ENCODE measurements at places on chromosomes 6 and 20.

- DNase-seq = no peak
These were observed 5.7 kb upstream of the TENT5A start for GRCh38 chr6:81758221-81758620.

GRCh38 chr20:18093388-18093787 is 35.7 kb upstream of the OVOL2 start:
- no peak for DNase-seq

DNA sequence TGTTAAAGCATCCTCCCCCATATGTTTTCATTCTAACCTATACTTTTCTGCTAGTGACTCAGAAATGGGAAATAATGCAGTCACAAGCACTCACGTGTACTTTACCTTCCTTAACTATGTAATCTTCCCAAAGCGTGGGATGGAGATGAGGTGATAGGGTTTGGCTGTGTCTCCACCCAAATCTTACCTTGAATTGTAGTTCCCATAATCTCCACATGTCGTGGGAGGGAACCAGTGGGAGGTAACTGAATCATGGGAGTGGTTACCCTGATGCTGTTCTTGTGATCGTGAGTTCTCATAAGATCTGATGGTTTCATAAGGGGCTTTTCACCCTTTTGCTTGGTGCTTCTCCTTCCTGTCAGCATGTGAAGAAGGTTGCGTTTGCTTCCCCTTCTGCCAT is 35.4 kb downstream of the AGPAT4 start:
- no peak for DNase-seq

DNA sequence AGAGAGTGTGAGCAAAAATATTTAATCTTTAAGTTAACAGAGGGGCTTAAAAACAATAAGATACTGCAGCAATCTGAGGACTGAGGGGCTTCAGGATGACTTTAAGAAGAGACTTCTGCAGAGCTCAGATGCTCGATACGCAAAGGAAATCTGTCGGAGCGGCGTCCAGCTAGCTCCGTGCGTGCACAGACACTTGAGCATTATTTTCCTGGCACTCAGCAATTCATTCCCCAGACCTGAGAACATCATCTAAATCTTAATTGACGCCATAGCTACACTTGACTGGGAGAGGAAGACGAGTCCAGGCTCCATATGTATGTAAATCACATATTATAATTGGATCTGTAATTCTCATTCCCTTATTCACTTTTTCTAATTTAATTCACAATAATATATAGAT is 228.2 kb downstream of the SOD2 start:
- DNase-seq = no peak

DNA sequence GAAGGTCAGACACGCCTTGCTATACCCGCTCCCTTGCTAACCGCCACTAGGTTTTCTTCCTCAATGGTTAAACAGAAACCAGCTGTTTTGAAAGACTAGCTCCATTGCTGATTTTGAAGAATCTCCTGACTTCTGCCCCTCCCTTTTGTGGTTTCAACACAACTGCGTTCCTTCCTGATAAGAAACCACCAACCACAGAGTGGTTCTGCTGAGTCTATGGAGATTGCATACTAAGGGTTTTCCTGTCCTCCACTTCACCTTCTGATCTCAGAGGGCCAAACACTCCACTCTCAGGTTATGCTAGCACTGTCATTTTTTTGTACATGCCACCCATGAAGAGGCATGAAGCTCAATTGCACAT is 207.9 kb downstream of the MYLK4 start:
- DNase-seq = peak; percentile 88

DNA sequence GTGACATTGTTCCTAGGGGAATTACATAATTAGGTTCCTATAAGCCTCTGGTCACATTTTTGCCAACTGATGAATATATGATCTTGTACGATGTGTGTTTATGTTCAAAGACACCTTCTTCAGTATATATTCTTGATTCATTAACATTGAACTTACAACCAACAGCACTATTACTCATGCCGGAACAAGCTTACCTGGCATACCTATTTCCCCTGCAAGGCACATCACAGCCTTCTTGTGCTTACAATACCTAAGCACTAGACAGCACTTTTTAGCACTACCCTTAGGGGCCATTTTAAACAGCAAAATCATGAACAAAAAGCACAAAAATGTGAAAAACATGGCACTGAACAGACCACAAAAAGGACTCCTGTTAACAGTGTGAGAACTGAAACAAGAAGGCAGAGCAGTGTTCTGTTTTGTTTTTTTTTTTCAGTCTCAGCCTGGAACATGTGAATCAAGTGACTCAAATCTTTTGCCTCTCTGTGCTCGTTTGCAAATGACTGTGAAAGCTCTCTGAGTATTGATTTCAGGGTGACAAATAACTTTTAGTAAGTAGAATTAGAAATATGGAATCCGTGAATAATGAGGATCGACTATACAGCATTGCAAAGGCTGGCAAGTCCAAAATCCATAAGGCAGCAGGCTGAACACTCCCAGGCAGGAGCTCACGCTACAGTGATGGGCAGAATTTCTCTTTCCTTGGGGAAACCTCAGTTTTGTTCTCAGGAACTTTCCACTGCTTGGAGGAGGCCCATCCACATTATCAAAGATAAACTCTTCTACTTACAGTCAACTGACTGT is 102.3 kb upstream of the TSHZ2 start:
- DNase-seq = no peak

DNA sequence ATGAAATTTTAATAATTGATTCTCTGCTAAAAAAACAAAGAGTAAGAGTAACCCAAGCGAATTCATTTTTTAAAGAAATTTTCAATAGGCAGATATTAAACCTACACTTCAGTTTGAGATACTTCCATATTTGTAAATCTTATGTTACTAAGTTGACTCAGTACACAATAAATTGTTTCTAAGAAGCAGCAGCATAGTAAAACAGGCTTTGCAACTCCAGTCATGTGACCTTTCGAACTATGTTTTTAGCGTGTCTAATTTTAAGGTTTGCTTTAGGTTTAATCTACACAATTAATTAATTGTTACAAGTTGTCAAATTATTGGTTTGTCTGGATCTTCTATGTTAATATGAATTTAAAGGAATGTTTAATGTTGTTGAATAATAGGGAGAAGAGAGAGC is 708.9 kb upstream of the CITED2 start:
- no peak for DNase-seq

- DNase-seq = no peak
These were observed 2.2 kb downstream of the ADGRF4 start for GRCh38 chr6:47700596-47700995.

GRCh38 chr20:24701668-24702067 is 232.2 kb downstream of the SYNDIG1 start:
- no peak for DNase-seq

DNA sequence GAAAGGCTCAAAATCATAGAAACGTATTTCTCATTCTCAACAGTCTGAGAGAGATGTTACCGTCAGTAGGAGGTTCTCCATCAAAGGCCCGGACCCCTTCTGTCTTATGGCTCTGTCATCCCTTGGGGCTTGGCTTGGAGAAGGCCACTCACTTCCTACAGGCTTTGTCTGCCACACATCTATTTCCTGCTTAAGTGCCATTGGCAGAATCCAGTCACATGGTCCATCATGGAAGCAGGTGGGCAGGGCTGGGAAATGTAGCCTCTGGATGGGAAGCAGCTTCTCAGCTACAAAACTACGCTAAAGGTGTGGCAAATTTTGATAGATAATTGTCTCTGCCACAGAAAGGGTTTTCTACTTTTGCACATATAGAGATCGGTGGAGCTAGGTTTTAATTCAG is 12.6 kb upstream of the ZFP64 start:
- DNase-seq = no peak

GRCh38 chr6:129923530-129924250 is 62.6 kb upstream of the TMEM244 start:
- DNase-seq = peak; percentile 55

DNA sequence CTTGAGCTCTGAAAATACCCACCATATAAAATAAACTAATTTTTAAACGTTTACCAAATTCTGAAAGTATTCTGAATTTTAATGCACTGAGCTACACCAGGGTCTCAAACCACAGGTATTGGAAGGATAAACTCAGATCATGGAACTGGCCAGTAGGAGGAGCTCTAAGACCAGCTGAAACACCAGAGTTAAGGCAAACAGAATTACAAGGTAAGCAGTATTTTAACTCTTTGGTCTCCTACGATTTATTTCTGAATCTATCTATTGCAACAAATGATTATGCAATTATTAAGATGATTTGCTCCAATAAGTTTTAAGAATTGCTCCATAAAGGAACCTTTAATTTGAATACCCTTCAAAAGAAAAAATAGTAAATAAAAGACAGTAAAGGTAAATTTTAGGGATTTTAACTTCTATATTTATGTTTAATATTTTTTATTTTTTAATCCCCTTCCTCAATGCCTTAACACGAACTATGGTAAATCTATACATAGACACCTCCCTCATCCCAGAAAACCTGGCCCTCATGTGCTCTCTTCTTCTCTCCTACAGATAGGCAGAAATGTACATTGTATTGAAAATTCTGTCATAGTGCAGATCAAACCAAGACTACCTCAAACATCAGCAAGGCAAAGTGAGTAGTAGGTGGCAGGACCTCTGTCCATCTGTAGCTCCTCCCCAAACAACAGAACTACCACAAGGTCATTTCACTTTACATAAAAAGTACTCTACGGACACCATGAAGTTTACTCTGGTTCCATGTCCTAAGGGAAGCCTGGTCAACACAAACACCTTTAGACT is 58.4 kb downstream of the SMLR1 start:
- peak; percentile 82 for DNase-seq

DNA sequence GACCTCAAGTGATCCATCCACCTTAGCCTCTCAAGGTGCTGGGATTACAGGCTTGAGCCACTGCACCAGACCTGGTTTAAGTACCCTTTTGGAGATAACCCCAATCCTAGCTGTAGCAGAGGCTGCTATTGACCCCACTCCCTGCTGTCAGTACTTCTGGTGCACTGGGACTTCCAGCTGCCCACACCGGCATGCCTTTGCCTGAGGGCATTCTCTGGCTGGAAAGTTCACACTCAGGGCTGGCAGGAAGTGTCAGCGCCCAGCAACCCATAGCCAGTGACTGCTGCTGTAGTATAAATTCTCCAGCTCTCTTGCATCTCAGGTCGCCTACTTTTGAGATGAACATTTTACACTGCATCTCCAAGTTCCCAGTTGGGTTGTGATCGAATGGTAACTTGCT is 75.3 kb downstream of the UTRN start:
- DNase-seq = no peak

DNA sequence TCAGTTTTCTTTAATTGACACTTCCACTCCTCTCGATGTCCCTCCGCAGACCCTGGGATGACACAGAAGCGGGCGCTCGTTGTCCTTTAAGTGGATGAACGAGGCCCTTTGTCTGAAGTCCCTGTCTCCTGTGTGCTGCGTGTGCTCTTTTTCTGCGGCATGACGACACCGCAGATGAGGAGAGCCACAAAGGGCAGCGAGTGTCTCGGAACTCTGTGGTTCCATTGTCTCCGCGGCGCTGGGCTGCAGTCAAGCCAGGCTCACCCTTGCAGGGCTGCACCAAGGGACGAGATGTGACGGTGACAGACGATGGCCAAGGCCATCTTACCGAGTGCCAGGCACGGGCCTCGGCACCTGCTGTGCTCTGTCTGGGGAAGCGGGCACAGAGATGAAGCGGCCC is 10.6 kb downstream of the PRR18 start:
- DNase-seq = no peak

- no peak for DNase-seq
These were observed 248.5 kb downstream of the ATXN1 start for GRCh38 chr6:16512544-16513290.

GRCh38 chr6:170553534-170554012 is 466 bp upstream of the PSMB1 start:
- DNase-seq = no peak

- DNase-seq = no peak
These were observed 17.1 kb downstream of the RPRD1B start for GRCh38 chr20:38050686-38051085.

DNA sequence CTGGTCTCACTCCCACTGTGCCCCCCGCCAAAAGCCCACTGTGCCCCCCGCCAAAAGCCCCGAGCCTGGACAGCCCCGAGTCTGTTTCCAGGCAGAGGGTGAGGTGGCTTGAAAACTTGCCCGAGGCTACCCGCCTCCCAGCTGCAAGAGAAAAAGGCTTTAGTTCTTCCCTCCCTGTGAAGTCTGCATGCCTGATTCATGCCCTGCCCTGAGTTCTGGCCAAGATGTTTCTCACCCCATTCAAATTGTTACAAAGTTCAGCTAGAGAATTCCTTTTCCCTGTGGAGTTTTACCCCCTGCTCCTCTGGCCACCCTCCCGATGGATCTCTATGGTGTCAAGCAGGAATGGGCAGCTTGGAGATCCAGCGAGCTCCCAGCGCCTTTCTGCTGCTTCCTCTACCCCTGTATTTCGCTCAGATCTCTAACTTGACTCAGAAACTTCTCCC is 298.8 kb upstream of the MAP3K7 start:
- peak; percentile 54 for DNase-seq

GRCh38 chr20:4162766-4163165 is 147.4 kb upstream of the RNF24 start:
- no peak for DNase-seq

DNA sequence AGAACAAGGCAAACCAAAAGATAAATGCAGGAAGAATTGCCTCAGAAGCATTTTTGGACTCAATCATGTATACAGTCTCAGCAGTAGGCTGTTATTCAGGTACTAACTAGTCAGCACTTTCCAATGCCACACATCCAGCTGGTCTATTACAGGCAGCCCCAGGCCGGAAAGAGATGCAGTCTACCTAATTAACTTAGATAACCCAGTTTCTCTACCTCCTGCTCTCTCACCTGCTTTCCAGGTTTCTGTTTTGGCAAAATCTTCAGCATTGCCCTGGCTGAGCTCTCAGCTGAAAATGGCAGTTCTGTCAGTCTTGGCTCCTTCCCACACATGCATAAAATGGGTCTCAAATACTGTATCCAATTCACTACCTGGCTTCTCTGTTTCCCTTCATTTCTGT is 101.3 kb upstream of the UFL1 start:
- DNase-seq = no peak

GRCh38 chr6:80523531-80523997 is 417.1 kb downstream of the BCKDHB start:
- DNase-seq = peak; percentile 29

DNA sequence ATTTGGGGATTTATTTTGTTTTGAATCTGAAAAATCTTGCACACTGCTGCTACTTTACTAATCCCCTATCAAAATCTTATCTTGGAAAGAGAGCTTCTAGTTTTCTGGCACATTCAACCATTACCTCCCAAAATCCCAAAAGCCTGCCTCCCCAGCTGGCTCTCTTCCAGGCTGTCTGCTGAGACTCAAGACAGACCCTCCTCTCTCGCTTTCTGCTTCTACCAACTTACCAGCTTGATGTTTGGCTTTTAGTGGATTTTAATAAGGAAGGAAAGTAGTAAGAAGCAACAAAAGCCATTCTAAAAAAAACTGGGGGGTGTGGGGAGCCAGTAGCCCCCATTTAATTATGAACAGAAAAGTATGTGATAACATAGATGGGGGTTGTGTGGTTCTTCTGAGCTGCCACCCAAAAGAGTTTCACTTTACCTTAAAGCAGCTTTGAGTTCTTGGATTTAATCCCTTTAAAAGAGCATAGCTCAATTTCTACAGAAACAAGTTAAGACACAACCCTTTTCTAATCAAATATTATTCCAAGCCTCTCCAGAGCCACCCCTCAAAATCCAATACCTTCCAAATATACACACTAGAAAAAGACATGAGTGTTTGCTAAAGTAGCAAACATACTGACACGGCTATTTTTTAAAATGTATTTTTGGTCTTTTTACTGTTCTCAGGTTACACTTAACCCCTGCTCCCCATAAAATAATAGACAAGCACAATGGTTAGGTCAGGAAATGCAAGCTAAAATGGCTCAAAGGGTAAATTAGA is 71.7 kb downstream of the ATP9A start:
- peak; percentile 41 for DNase-seq

GRCh38 chr20:40746251-40746650 is 57.2 kb upstream of the MAFB start:
- DNase-seq = no peak

GRCh38 chr6:117425431-117426153 is at the start of gene ROS1:
Gene ROS1 (minus strand): TSS chr6:117425942. CDS start chr6:117425656, 286 bp downstream.
- no peak for DNase-seq
